ENCODE measurements at places on chromosomes 13 and 19. TPM values are rescaled to one million over a fixed set of nuclear protein-coding genes. Genes with fewer than 3 reads are reported as not detected.

DNA sequence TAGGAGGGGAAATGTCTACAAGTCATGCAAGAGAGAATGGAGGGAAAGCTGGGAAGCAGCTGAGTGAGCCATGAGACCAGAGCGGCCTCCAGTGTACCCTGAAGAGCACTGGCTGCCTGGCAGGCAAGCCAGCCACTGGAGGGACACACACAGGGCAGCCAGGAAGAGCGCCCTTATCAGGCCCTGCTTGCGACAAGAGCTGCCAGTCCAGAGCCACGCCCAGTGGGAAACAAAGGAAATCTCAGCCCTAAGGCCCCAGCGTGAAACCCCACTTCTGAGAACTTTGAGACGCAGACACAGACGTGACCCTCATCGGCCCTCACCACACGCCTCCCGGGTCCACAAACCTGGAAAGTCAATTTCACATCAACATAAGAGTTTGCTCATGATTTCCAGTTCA lies 105.0 kb downstream of the STK24 start:
- peaks cover 48% of the 10 kb centered on the region for H3K4me1 ChIP-seq
- peaks cover 33% of the 10 kb centered on the region for H3K36me3 ChIP-seq
- H3K4me3 ChIP-seq: no peak overlapping the region
- peak overlapping the region; percentile 78 for H3K27ac ChIP-seq
- no peak for DNase-seq

DNA sequence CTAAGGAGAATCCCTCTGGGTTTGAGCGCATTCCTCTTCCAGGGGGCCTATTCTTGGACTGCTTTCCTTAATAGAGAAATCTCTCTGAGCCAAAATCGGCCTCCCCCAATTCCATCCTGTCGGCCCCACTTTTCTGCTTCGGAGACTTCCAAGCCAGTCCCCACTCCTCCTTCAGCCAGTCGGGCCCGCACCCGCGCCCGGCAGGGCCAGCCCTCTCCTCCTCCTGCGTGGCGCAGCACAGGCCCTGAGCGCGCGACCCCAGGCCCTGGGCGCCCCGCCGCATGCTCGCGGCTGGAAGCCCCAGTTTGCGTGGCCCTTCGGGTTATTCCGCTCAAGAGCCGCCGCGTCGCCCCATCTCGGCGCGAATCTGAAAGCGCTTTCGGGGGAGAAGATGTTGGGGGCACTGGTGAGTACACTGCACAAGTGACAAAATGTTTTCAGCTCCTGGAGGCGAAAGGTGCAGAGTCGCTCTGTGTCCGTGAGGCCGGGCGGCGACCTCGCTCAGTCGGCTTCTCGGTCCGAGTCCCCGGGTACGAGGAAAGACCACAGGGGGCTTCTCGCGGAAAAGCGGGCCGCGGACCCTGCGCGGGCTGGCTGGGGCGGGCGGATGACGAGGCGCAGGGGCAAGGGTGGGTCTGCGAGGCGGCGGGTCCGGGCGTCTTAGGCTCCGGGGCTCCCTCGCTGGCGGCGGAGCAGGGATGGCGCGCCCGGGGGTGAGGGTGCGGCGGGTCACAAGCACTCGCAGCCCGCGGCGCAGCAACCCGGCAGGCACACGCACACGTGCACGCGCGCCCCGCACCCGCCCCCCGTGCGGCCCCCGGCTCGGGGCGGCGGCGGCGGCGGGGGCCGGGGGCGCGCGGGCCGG lies at the start of gene IL17D:
TSS of gene IL17D (plus strand) at position 785 of the 865 bp plus-strand sequence. CDS start 303 bp downstream, outside the sequence.
- no peaks in the 10 kb centered on the region for H3K36me3 ChIP-seq
- H3K4me1 ChIP-seq: peaks cover 13% of the 10 kb centered on the region
- peak within 1 kb of the TSS; percentile 13 for H3K27ac ChIP-seq
- peak; percentile 37 for DNase-seq

DNA sequence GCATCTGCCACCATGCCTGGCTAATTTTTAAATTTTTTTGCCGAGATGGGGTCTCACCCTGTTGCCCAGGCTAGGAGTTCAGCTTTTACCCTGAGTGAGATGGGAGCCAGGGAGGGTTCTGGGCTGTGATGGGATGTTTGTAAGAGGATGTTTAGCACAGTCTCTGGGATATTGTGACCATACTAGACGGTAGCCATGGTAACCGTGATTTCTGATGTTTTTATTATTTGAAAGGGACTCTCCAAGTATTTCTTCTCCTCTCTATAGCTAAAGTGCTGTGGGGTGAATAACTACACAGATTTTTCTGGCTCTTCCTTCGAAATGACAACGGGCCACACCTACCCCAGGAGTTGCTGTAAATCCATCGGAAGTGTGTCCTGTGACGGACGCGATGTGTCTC lies 10.4 kb downstream of the TSPAN16 start:
- H3K36me3 ChIP-seq: no peaks in the 10 kb centered on the region
- no peak overlapping the region for H3K4me3 ChIP-seq
- H3K27me3 ChIP-seq: peaks cover 8% of the 10 kb centered on the region

- H3K27me3 ChIP-seq: peaks cover 4% of the 10 kb centered on the region
- no peak for DNase-seq
- peaks cover 5% of the 10 kb centered on the region for H3K36me3 ChIP-seq
- peaks cover 5% of the 10 kb centered on the region for H3K4me1 ChIP-seq
Measured at GRCh38 chr13:20391597-20392452, 133.8 kb downstream of the CRYL1 start.

DNA sequence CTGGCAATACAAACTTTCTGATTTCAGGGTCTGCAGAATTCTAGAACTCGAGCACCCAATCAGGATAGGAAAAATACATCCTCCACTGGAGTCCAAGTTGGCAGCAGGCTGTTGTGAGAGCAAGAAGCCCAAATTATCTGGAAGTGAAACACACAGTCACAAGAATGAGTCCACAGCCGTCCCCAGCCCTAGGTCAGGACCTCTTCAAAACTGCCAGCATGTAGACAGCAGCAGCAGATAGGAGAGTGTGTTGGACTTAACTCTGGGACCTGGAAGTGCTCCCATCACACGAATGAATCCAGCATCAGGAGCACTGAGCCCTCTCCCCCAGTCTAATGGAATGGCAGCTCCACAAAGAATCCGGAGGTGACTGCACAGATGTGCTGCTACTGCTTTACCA lies 420.7 kb downstream of the OXGR1 start:
- no peaks in the 10 kb centered on the region for H3K27me3 ChIP-seq
- no peaks in the 10 kb centered on the region for H3K4me1 ChIP-seq
- DNase-seq: no peak
- H3K4me3 ChIP-seq: no peak overlapping the region
- H3K27ac ChIP-seq: no peak overlapping the region

GRCh38 chr19:45439569-45440258 lies 16.0 kb upstream of the ERCC1 start:
- H3K36me3 ChIP-seq: no peaks in the 10 kb centered on the region
- peak; percentile 92 for DNase-seq
- H3K4me1 ChIP-seq: peaks cover 34% of the 10 kb centered on the region
- H3K4me3 ChIP-seq: peak overlapping the region; percentile 79
- H3K27ac ChIP-seq: peak overlapping the region; percentile 94

- H3K27ac ChIP-seq: no peak overlapping the region
- H3K27me3 ChIP-seq: no peaks in the 10 kb centered on the region
- no peaks in the 10 kb centered on the region for H3K4me1 ChIP-seq
- no peaks in the 10 kb centered on the region for H3K36me3 ChIP-seq
- no peak for DNase-seq
Measured at GRCh38 chr13:106032441-106032840, 503.0 kb downstream of the EFNB2 start.

GRCh38 chr19:16069813-16070365 lies 6.4 kb upstream of the TPM4 start:
- no peaks in the 10 kb centered on the region for H3K36me3 ChIP-seq
- DNase-seq: no peak
- no peak overlapping the region for H3K27ac ChIP-seq
- H3K27me3 ChIP-seq: no peaks in the 10 kb centered on the region

DNA sequence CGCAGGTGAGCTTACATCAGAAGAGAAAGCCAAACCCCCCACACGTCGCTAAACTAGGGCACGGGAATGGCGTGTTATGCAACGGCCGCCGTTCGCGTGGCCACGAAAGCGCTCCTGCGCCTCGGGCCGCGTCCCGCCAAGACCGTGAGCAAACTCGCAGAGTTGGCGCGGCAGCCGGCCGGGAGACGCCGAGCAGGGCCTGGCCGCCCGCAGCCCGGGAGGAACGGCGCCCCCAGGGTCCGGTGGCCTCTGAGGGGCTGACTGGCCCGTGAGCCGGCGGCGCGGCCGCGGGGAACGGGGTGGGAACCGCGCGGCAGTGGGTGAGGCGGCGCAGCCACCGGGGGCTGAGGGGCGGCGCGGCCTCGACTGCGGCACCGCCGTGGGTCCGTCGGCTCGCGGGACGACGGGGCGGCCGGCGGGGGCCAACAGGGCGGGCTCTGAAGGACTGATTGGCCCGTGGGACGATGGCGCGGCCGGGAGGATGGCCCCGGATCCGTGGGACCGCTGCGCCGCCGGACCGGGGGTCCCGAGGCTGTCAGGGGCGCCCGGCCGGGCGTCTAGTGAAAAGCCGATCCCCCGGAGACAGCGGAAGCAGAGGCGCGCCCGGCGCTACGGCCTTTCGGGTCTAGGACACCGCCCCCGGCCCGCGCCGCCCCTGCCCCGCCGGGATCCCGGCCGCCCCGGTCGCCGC lies 903 bp downstream of the LATS2 start:
- no peak overlapping the region for H3K27ac ChIP-seq
- H3K4me1 ChIP-seq: peaks cover 26% of the 10 kb centered on the region
- DNase-seq: peak; percentile 24

DNA sequence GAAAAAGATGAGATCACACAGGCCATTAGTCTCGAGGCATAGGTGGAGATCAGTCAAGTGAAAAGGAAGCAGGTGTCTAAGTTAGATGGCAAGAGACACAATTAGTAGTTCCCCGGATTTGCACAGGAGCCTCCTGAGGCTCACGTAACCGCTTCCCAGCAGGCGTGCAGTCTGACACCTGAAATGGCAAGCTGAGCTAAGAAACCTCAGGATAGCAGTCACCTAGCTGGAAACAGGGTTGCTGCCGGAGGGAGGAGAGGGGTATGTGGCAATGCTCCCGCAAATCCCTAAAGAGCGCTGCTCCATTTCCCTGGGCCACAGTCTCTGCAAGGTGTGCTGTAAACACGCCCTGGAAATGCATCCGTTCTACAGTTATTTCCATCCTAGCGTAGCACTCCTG lies 1151.0 kb downstream of the DIAPH3 start:
- no peak overlapping the region for H3K4me3 ChIP-seq
- no peaks in the 10 kb centered on the region for H3K36me3 ChIP-seq
- no peak for DNase-seq
- H3K27ac ChIP-seq: no peak overlapping the region
- no peaks in the 10 kb centered on the region for H3K4me1 ChIP-seq

The PPP6R1 gene
- 47.9 TPM for polyA plus RNA-seq

GRCh38 chr19:8511573-8512101 lies 2.3 kb downstream of the ZNF414 start:
- H3K27me3 ChIP-seq: peaks cover 42% of the 10 kb centered on the region
- no peak overlapping the region for H3K4me3 ChIP-seq
- H3K4me1 ChIP-seq: peaks cover 43% of the 10 kb centered on the region
- no peak for DNase-seq
- H3K27ac ChIP-seq: no peak overlapping the region
- peaks cover 3% of the 10 kb centered on the region for H3K36me3 ChIP-seq

The CPB2 gene
- not detected for polyA plus RNA-seq

GRCh38 chr19:39237200-39238184 lies 7.3 kb downstream of the IFNL3 start:
- DNase-seq: peak; percentile 24
- peak overlapping the region; percentile 63 for H3K4me3 ChIP-seq
- H3K36me3 ChIP-seq: no peaks in the 10 kb centered on the region
- H3K27ac ChIP-seq: peak overlapping the region; percentile 80
- no peaks in the 10 kb centered on the region for H3K27me3 ChIP-seq
- H3K4me1 ChIP-seq: peaks cover 27% of the 10 kb centered on the region

The LILRB1 gene
- polyA plus RNA-seq: 12.8 TPM

The GPR183 gene
- polyA plus RNA-seq: 87.1 TPM
